ENCODE measurements at places on chromosomes 3 and 15. TPM values are rescaled to one million over a fixed set of nuclear protein-coding genes. Genes with fewer than 3 reads are reported as not detected.

DNA sequence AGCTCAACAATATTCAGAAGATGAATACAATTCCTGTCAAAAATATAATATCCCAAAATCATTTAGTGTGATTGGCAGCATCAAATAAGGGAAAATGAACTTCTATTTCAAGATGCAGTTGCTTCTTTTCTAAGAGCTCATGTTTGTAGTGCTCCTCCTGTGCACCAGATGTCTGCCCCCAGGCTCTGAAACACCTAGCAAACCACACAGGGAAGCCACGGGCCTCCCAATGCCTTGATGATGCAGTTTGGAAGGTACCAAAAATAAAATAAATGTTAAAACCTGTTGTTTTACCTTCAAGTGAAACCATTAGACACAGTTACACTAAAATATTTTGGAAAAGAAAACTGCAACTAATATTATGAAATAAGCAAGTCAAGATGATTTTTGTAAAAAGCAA is 22.2 kb downstream of the CFAP20DC start:
- H3K4me1 ChIP-seq: no peaks in the 10 kb centered on the region
- DNase-seq: no peak
- H3K4me3 ChIP-seq: no peak overlapping the region

- H3K27ac ChIP-seq: no peak overlapping the region
- no peaks in the 10 kb centered on the region for H3K27me3 ChIP-seq
- no peak for DNase-seq
- H3K36me3 ChIP-seq: no peaks in the 10 kb centered on the region
- no peak overlapping the region for H3K4me3 ChIP-seq
These were observed 96.4 kb downstream of the NAALADL2 start for GRCh38 chr3:174955513-174956016.

DNA sequence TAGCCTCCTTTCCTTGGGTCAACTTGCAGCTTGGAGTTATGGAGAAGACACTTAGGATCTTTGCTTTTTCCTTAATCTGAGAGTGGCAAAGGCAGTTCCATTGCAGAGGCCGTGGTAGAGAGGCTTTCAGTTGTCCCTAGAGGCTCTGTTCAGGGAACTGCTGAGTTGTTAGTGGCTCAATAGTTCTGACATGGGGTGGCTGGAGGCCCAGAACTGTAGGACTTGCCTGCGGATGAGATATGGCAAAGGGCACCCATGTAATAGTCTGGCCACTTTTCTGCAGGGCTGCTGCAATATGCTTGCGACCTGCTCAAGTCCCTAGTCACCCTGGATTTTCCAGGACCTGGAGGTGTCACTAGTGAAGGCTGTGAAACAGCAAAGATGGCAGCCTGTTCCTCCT is 99.9 kb downstream of the CLDN1 start:
- no peaks in the 10 kb centered on the region for H3K4me1 ChIP-seq
- H3K36me3 ChIP-seq: no peaks in the 10 kb centered on the region
- H3K4me3 ChIP-seq: no peak overlapping the region
- no peak for DNase-seq

GRCh38 chr3:195139876-195140240 is 131.1 kb downstream of the XXYLT1 start:
- no peak overlapping the region for H3K4me3 ChIP-seq
- H3K27me3 ChIP-seq: no peaks in the 10 kb centered on the region
- no peaks in the 10 kb centered on the region for H3K36me3 ChIP-seq
- H3K27ac ChIP-seq: no peak overlapping the region
- no peak for DNase-seq
- no peaks in the 10 kb centered on the region for H3K4me1 ChIP-seq

DNA sequence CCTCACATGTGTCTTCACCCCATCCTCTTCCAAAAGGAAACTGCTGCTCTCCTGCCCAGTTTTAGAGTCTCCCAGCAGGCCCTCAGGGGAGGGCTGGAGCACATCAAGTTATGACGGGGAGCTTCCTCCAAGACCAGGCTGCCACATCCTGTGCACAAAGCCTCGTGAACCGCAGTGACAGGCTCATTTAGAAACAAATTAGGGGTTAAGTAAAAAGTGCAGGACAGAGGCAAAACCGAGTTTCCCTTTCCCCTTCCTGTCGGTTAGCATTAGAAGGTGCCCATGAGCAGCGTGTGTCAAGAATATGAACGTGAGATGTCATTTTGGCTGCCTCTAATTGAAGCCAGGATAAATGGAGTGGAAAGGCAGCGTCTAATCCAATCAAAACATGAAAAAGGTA is 199.7 kb downstream of the ARRDC4 start:
- no peaks in the 10 kb centered on the region for H3K27me3 ChIP-seq
- H3K36me3 ChIP-seq: no peaks in the 10 kb centered on the region
- no peak overlapping the region for H3K27ac ChIP-seq

GRCh38 chr3:79906106-79906505 is 138.3 kb upstream of the ROBO1 start:
- no peak for DNase-seq
- no peak overlapping the region for H3K27ac ChIP-seq
- H3K4me3 ChIP-seq: no peak overlapping the region
- no peaks in the 10 kb centered on the region for H3K36me3 ChIP-seq
- no peaks in the 10 kb centered on the region for H3K4me1 ChIP-seq

- no peaks in the 10 kb centered on the region for H3K36me3 ChIP-seq
These were observed 403.9 kb downstream of the IL5RA start for GRCh38 chr3:2706144-2706835.

GRCh38 chr15:85071061-85071460 is 89.4 kb downstream of the PDE8A start:
- H3K4me3 ChIP-seq: no peak overlapping the region
- H3K27ac ChIP-seq: no peak overlapping the region
- no peaks in the 10 kb centered on the region for H3K27me3 ChIP-seq
- H3K4me1 ChIP-seq: no peaks in the 10 kb centered on the region

DNA sequence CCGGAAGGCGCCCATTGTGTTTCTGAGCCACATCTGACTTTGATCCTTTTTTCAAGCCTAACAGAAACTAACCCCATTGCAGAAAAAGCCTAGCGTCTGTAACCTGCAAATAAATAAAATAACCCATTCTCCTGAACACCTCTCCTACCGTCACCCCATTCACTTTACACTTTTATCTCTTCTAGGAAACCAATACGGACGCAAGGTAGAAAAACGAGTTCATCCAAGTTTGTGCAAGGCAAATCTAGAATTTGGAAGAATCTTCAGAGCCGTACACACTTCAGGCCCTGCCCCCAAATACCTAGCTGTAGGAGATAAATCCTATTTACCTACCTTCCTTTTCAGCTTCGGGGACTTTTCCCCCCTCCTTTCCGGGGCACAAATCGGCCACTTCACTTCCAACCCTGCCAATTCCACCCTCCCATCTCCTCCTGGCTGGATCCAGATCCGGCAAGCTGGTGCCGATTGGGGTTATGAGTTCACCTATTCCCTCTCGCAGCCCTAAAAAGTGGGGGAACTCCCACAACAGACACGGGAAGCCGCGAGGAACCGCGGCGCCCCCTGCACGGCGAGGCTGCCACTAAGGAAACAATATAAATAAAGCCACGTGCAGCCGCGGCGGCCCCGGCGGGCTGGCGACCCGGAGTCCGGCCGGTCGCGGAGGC is 987 bp downstream of the PRTG start:
- H3K27ac ChIP-seq: no peak overlapping the region
- no peaks in the 10 kb centered on the region for H3K36me3 ChIP-seq
- H3K4me1 ChIP-seq: peaks cover 25% of the 10 kb centered on the region
- H3K27me3 ChIP-seq: no peaks in the 10 kb centered on the region
- peak; percentile 12 for DNase-seq

GRCh38 chr15:71259866-71260265 is 144.6 kb downstream of the THSD4 start:
- no peaks in the 10 kb centered on the region for H3K27me3 ChIP-seq
- H3K36me3 ChIP-seq: no peaks in the 10 kb centered on the region
- no peaks in the 10 kb centered on the region for H3K4me1 ChIP-seq

DNA sequence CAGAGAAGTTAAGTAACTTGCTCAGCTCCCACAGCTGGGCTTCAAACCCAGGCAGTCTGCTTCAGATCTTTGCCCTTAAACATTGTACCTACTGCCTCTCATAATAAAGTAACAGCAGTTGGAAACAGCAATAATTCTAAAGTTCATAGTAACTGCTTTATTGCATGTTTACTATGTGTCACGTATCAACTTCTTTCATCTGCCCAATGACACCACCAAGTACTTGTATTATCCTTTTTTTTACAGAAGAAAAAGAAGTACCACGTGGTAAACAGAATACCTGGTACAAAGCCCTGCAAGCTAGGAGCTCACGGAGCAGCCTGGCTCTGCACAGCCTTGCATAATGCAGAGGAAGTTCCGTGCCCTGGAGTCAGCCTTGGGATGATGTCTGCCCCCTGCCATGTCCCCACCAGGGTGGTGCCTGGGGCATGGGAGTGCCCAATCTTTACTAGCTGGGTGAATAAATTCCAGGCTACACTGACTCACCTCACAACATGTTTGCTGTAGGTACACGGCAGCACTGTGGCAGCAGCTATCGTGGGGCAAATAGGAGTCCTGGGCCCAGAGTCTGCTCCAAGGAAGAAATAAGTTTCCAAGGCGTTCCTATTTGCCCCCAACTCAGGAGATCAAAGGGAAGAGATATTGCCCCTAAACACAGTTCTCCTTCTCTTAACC is 77.2 kb downstream of the LDHAL6B start:
- H3K4me3 ChIP-seq: no peak overlapping the region
- no peaks in the 10 kb centered on the region for H3K27me3 ChIP-seq
- peaks cover 8% of the 10 kb centered on the region for H3K4me1 ChIP-seq
- no peak overlapping the region for H3K27ac ChIP-seq

DNA sequence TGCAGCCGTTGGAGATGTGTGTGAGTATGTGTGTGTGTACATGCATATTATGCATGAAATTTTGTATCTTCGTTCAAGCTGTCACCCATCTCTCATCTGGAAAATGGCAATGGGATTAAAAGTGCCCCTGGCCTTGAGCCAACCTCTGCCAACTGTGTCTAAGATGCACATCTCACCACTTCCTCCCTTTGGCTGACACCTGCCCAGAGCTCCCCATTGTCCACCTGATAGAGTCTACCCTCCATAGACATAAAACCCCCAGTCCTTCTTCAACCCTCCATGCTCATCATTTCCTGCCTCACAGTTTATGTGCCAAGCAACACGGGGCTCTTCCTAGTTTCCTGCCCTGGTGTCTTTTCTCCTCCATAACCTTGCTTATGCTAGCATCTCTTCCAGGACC is 187.5 kb upstream of the HES1 start:
- no peak for DNase-seq
- H3K27me3 ChIP-seq: no peaks in the 10 kb centered on the region
- H3K27ac ChIP-seq: no peak overlapping the region
- no peaks in the 10 kb centered on the region for H3K36me3 ChIP-seq

- H3K4me3 ChIP-seq: no peak overlapping the region
- H3K27me3 ChIP-seq: no peaks in the 10 kb centered on the region
- H3K27ac ChIP-seq: peak overlapping the region; percentile 30
- no peaks in the 10 kb centered on the region for H3K36me3 ChIP-seq
- H3K4me1 ChIP-seq: peaks cover 22% of the 10 kb centered on the region
These were observed 189.3 kb downstream of the OPA1 start for GRCh38 chr3:193782276-193782647.

- no peaks in the 10 kb centered on the region for H3K27me3 ChIP-seq
- no peak for DNase-seq
- no peaks in the 10 kb centered on the region for H3K4me1 ChIP-seq
- H3K4me3 ChIP-seq: no peak overlapping the region
These were observed 404.6 kb downstream of the WDR72 start for GRCh38 chr15:53354874-53355273.

DNA sequence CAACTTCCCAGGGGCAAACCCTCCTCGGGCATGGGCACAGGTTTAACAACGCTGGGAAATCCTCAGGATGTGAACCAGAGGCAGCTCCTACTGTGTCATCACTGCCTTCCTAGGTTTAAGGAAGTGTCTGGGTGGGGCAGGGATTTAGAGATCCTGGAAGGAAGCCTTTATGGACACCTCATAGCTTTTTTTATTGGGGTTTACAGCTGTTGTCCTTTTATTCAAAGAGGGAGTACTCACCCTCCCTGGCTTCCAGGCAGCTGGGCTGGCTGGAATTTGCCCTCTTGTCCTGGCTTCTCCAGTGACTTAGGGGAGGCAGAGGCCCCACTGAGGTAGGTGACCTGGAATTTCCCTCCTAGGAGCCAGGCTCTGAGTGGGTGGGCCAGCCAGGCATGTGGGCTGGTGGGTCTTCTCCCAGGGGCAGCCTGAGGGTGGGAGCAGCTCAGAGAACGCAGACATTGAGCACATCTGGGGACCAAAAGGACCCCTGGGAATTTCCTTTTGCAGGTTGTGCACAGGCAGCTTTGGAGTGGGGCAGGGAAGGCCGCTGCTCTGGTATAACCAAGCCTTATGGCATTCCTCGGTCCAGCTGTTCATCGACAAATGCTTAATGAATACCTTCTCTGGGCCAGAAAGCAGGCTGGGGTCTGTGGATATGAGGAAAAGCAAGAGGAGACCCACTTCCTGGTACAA is 13.5 kb upstream of the FAM3D start:
- H3K27me3 ChIP-seq: no peaks in the 10 kb centered on the region
- no peaks in the 10 kb centered on the region for H3K36me3 ChIP-seq
- DNase-seq: no peak
- no peak overlapping the region for H3K27ac ChIP-seq

GRCh38 chr15:28022961-28023360 is 76.2 kb downstream of the OCA2 start:
- no peaks in the 10 kb centered on the region for H3K36me3 ChIP-seq
- peaks cover 9% of the 10 kb centered on the region for H3K4me1 ChIP-seq
- H3K27ac ChIP-seq: no peak overlapping the region
- no peak for DNase-seq

DNA sequence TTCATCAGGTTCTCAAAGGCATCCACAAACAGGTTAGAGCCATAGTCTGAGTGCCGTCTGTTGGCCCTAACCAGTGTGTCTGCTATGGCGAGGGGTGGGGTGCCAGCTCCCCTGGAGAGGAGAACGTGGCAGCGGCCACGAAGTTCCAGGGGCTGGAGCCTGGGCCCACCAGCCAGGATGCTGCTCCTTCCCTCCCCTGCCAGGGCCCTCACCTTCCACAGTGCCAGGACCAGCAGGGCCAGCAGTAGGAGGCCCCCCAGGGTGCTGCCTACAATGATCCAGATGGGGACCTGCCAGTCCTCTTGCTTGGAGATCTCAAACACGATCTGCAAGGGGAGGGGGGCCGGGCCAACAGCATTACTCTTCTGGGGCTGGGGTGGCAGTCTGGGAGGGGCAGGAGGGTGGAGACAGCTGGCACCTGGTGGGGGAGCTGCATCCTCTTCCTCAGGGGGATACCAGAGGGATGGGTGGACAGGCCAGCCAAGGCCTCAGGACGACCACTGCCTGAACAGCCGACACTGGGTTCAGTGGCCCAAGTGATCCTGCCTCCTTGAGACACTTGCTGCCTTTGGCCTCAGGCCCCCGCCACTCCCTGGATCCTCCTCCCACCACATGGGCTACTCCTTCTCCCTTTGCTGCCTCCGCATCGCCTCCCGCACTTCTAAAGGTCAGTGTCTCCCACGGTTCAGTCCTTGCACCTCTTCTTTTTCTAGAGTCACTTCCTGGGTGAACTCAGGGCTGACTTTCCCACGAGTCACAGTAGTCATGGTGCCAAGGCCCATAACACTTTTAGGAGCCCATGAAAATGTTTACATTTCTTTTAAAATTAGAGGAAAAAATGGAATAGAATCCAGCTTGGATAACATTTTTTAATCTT is 26.3 kb downstream of the FEM1B start:
- H3K27ac ChIP-seq: no peak overlapping the region
- H3K36me3 ChIP-seq: no peaks in the 10 kb centered on the region
- DNase-seq: peak; percentile 2

IQCF5 gene
- not detected for total RNA-seq

RTP3 gene
- total RNA-seq: not detected

PRR20G gene
- not detected for total RNA-seq

PPP1R14D gene
- total RNA-seq: not detected

SPATA12 gene
- not detected for total RNA-seq

MAPKBP1 gene
- total RNA-seq: 31.6 TPM

EDEM1 gene
- 46.1 TPM for total RNA-seq

DPPA2 gene
- total RNA-seq: not detected

RBMS3 gene
- total RNA-seq: 29.7 TPM

RTP4 gene
- total RNA-seq: 3.6 TPM

MYEF2 gene
- 12.9 TPM for total RNA-seq

CHRD gene
- total RNA-seq: 50.4 TPM

FBXL22 gene
- not detected for total RNA-seq

GPR156 gene
- not detected for total RNA-seq

ALPK3 gene
- total RNA-seq: 7.8 TPM
